Glomerular endothelial cell (primary cell): ENCODE measurements at places on chromosomes 3 and 15. TPM values are rescaled to one million over a fixed set of nuclear protein-coding genes. Genes with fewer than 3 reads are reported as not detected.

DNA sequence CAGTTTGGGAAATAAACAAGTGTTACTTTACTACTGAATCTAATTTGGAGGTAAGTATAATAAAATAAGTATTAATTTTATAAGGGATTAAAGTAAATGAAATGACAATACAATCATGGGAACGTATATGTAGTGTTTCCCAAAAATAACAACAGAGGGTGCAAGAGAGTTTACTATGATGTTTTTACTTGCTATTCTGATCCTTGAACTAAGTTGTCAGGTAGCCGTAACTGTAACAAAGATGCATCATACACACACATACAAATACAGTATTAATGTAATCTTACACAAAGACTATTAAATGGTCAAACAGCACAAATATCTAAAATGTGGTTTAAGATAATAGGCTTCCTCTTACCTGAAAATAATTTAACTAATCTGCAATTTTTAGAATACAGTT is 311.4 kb downstream of the TBC1D5 start:
- no peak for DNase-seq

DNA sequence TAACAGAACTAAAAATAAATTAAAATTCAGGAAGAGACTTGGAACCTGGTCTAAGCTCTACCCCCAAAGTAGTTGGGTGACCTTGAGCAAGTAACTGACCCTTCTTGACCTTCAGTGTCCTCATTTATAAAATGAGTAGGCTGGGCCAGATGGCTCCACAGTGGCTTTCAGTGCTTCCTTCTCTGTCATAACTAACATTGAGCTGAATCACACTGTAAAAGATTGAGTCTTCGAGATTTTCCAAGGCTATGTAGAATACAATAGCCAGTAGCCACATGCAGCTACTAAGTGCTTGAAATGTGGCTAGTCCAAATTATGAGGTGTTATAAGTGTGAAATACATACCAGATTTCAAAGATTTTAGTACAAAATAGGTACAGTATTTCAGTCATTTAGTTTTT is 313.3 kb downstream of the MECOM start:
- DNase-seq = no peak

DNA sequence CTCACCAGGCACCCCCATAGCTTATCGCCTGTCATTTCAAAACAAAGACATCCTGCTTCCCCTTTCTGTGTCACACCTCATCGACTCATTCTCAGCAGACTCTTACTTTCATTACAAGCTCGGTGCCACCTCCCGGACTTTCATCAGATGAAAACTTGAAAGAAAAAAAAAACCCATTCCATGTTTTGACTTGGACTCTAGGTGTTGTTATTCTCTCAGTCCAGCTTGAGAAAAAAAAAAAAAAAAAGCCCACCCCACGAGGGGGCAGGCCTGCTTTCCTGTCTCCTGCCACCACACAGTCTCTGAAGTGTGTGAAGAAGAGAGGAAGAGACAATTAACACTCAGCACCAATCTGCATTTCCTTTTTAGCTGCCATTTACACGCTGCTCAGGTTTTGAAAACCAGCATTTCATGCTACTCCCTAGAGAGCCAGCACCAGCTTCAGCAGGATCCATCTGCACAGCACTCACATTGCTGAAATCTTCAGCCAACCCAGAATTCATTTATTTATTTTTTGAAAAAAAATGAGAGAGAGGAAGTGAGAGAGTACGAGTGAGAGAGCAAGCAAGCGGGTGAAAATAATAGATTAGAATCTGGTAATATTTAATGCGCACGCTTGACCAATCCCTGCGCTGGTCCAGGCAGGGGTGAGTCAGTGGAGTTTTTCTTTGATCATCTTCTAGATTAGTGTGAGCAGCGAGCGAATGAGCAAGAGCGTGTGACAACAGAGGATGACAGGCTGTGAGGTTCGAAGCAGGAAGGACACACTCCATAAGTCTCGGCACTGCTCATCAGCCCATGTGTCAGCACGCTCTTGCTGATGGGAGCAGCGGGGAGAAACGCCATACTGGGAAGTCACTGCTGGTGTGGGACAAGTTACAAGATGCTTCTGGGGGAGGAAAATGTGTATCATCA is 23.5 kb downstream of the ZNF80 start:
- DNase-seq = no peak

- DNase-seq = no peak
Observed at GRCh38 chr3:37279236-37279635, 104.9 kb upstream of the LRRFIP2 start.

DNA sequence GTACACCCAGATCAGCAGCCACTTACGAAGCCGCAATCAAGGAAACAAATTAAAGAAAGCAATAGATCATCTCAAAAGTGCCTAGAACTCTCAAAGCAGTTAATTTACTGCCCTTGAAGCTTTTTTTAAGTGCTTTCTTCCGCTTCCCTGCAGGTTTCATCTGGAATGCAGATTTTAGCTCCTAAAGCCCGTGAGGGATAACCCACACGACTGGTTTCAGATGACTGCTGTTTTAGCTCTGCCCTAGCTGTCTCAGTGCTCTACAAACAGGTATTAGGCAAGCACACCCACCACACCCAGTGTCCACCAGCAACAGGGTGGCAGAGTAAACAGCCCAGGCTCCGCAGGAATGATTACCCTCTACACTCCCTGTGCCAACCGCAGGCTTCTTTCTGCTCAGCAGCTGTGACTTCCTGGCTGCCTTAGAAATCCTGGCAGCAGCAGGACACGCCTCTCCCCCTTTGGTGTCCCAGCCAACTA is 126.0 kb downstream of the FMN1 start:
- DNase-seq = no peak

DNA sequence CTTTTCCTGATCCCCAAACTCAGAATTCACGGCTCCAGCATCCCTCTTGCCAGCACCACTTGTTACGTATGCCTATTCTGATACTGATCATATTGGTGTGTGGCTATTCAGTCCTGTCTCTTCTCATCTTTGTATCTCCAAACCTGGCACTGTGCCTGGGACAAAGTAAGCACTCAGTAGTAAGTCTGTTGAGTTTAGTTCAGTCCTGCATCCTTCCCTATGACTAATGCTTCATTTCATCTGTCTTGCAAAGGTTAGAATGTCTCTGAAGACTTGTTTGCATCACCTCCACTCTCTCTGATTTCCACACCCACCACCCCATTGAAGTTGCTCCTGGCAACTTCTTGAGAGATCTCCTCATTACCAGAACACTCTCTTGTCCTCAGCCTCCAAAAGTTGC is 80.3 kb downstream of the HMG20A start:
- DNase-seq = no peak

- DNase-seq = no peak
Observed at GRCh38 chr3:38003371-38003816, 12.8 kb downstream of the VILL start.

DNA sequence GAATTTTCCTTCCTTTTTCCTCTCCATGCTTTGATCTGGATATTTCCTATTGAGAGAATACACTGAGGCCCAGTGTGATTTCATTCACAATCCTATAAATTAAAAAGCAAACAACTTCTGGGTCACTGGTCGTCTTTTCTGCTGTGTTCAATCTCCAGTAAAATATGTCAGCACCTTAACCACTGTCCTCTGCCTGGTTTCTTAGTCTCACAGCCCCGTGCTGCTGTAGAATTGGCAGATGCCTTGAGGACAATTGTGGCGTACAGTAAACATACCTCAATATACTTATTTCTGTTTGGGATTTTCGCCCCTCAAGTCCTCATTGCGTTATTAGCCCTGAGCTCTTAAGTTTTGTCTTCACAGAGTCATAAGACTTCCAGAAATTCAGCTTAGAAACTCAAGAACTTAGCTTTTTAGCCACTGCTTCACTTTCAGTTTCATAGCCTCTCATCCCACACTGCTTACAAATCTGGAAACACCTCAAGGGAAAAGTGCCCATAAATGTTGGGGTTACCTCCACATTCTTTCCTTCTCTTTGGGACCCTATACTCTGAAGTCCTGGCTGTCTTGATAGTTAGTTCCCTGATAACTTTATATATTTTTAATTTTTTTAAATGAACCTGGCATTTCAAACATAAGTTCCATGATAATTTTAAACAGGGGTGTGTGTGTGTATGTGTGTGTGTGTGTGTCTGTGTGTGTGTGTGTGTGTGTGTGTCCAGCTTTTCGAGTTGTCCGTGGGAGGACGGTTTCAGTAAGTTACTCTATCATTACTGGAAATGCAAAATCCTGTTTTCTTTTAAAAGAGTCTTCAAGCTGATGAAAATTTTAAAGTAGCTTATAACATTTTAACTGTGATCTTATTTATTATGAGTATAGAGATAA is 238.4 kb upstream of the CTDSPL start:
- no peak for DNase-seq

- DNase-seq = no peak
Observed at GRCh38 chr15:71945012-71945411, 134.7 kb downstream of the NR2E3 start.

- no peak for DNase-seq
Observed at GRCh38 chr15:50458348-50459112, 34.3 kb downstream of the USP8 start.

DNA sequence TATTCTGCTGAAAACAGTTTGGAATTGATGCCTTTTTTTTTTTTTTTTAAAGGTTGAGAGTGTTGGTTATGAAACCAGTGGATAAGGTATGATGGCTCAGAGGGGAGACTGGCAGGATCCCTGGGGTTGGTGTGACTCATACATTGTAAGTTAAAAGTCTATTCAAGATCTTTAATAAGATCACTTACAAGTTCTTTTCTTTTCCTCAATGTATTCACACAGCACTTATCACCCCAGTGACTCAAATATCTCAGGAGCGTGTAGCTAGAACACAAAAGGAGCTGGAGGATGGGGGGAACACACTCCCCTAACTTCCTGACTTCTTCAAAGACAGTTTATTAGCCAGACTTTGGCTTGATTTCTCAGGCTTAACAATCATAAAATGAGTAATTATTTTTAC is 285.3 kb downstream of the SV2B start:
- DNase-seq = no peak

GP9 gene
- total RNA-seq = not detected in 2 replicates

CD276 gene
- 179 and 224 TPM in 2 replicates for total RNA-seq

CTXN2 gene
- total RNA-seq = not detected in 2 replicates

P2RY14 gene
- not detected in 2 replicates for total RNA-seq

FOXB1 gene
- total RNA-seq = not detected in 2 replicates

SLC22A13 gene
- not detected in 2 replicates for total RNA-seq
